ENCODE measurements at places on chromosomes 1 and 21. TPM values are rescaled to one million over a fixed set of nuclear protein-coding genes. Genes with fewer than 3 reads are reported as not detected.

DNA sequence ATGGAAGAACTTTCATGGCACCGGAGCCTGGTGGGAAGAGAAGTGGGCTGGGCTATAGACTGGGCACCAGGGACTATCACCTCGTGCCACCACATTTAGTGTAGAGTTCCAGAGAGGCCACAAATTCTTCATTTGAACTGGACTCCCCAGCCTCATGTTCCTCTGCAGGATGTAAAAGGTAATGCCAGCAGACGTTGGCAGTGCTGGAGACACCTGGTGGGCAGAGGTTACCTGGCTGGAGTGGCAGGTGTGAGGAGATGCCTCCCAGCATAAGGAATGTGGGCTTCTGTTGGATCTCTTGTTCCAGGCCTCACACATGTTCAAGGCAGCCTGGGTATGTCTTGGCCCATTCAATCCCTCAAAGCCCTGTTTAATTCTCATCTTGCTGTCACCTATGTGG is 35.2 kb downstream of the TEX35 start:
- DNase-seq = no peak
- no peak overlapping the region for H3K4me3 ChIP-seq
- no peaks in the 10 kb centered on the region for H3K27me3 ChIP-seq
- H3K27ac ChIP-seq = no peak overlapping the region

The OLIG2 gene
- total RNA-seq = 0.21 TPM

The AK5 gene
- total RNA-seq = 16.7 TPM

DNA sequence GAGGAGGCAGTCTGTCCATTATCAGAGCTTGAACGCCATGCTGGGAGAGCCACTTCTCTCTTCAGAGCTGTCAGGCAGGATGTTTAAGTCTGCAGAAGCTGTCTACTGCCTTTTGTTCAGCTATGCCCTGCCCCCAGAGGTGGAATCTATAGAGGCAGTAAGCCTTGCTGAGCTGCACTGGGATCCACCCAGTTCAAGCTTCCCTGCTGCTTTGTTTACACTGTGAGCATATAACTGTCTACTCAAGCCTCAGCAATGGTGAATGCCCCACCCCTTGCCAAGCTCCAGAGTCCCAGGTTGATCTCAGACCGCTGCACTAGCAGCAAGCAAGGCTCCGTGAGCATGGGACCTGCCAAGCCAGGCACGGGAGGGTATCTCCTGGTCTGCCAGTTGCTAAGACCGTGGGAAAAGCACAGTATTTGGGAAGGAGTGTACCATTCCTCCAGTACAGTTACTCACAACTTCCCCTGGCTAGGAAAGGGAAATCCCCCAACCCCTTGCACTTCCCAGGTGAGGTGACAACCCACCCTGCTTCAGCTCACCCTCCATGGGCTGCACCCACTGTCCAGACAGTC is 32.5 kb downstream of the RGS13 start:
- H3K4me3 ChIP-seq = no peak overlapping the region
- H3K36me3 ChIP-seq = no peaks in the 10 kb centered on the region
- no peak for DNase-seq

DNA sequence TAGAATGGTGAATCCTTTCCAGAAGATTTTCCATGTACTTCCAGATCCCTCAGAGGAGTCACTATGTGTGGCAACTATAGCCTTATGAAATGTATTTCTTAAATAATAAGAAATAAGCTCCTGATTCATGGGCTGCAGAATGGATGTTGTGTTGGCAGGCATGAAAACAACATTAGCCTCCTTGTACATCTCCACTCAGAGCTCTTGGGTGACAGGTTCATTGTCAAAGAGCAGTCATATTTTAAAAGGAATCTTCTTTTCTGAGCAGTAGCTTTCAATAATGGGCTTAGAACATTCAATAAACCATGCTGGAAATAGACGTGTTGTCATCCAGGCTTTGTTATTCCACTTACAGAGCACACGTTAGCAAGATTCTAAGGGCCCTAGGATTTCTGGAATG is 96.6 kb downstream of the CDC7 start:
- H3K4me1 ChIP-seq = no peaks in the 10 kb centered on the region
- DNase-seq = no peak
- no peaks in the 10 kb centered on the region for H3K27me3 ChIP-seq

DNA sequence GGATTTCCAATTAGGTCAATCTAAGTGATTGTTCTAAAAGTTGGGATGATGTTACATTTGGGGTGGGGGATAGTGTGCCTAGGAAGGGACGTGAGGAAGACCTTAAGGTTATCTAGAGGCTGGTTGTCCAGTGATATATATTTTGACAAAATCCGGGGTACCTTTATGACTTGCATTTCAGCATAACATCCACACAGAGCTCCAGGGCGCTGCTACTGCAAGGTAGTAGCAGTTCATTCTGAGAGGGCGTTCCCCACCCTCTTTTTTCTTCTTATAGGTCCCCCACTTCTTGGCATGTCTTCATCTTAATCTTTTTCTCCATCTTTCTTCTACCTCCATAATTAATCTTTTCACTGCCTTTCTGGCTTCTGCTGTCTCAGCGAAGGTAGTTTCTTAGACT is 161.9 kb downstream of the CACNA1E start:
- H3K36me3 ChIP-seq = no peaks in the 10 kb centered on the region
- no peak overlapping the region for H3K4me3 ChIP-seq
- DNase-seq = no peak
- H3K27ac ChIP-seq = no peak overlapping the region
- H3K27me3 ChIP-seq = no peaks in the 10 kb centered on the region
